ENCODE measurements at places on chromosomes 2 and 18. TPM values are rescaled to one million over a fixed set of nuclear protein-coding genes. Genes with fewer than 3 reads are reported as not detected.

Gene ST8SIA5
- 0.66 TPM for total RNA-seq

GRCh38 chr2:74884118-74884762 is 50.3 kb downstream of the HK2 start:
- no peak for DNase-seq

GRCh38 chr2:58202404-58202803 is 38.7 kb downstream of the FANCL start:
- no peak for DNase-seq

GRCh38 chr2:208280933-208281332 is 14.9 kb downstream of the PIKFYVE start:
- no peak for DNase-seq

- DNase-seq = no peak
These were observed 105.1 kb downstream of the KCNF1 start for GRCh38 chr2:11016735-11017388.

GRCh38 chr2:235634435-235635158 is 140.8 kb downstream of the AGAP1 start:
- no peak for DNase-seq

GRCh38 chr2:100924122-100924519 is 78.0 kb upstream of the RPL31 start:
- no peak for DNase-seq

GRCh38 chr2:48221846-48222516 is 308.0 kb upstream of the STON1 start:
- no peak for DNase-seq

DNA sequence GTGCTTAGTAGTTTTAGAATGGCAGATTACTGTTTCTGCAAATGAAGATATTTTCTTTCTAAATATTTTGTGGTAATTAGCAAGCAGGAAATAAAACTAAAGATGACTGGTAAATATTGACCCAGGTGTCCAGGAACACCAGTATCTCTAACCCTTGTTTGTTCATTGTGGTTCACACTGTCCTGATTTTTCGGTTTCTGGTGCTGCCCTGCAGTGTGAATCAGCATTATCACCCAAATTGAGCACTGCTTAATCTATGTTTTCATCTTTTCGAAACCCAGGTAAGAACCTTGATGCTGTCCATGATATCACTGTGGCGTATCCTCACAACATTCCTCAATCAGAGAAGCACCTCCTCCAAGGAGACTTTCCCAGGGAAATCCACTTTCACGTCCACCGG is 167.4 kb downstream of the CAPN13 start:
- no peak for DNase-seq

DNA sequence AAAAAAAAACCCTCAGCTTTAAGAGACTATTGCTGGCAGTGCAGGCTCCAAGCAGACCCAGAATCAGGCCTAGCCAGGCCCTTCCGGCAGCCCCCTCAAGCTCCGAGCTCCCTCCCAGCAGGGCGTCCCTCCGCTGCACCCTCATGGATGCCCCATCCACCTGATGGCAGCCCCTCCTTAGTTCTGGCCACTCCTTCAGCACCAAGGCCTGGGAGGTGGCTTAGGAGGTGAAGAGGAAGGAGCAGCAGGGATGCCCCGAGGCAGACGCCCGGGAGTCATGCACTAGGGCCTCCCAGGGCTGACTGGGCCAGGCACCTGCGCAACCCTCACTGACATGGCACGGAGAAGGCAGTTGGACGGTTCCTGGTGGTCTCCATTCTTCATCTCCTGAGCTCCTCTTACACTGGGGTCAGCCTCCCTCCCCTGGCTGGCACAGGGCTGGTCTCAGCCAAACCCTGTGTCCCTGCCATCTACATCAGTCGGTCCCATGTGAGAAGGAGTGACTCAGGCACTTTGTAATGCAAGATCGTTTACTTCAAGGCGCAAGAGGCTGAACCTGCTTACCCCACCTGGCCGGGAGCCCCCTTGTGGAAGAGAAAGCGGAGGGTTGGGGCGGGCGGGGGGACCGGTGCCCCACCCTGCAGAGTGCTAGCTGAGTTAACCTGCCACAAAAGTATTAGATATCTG is 53.5 kb upstream of the ID2 start:
- peak; percentile 65 for DNase-seq

Measured in mucosa of descending colon (tissue), 3 donors.